ACHN (cell line): ENCODE measurements at places on chromosomes 3 and 15.

- DNase-seq = no peak
Observed at GRCh38 chr3:178680037-178680436, 143.8 kb downstream of the KCNMB2 start.

DNA sequence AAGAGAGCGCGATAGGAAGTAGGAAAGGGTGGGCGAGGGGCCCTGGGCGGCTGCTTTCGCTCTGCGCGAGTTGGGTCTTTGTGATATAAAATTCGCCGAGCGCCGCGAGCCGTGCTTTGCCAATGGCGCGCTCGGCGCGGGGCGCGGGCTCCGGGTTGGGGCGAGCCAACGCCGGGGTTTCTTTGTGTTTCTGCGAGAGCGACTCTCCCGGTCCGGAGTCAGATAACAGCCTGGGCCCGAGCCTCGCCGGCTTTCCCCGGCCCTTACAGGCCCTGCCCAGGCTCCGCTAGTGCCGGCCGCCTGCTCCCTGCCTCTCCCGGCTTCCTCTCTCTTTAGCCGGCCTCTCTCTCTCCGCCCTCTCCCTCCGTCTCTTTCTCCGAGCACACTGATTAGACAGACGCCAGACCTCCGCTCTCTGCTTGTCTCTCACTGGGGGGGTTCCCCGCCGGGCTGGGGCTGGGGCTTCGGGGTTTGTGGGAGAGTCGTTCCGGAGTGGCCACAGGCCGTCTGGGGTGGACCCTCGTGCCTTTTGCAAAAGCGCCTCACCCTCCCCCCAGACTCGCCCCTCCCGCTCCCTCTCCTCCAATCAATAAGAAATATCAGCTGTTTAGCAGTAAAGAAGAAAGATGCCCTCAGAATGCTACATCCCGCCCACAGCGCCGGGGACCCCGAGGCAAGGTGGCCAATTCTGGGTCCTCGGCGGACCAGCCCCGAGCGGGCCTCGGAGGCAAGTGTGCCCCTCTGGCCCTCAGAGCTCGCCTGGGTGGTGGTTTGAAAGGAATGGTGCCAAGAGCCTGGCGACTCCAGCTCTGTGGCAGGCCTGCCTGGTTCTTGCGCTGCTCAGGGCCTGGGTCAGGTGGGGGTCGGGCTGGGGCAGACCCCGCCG lies 2.9 kb downstream of the NR2F2 start:
- peak; percentile 8 for DNase-seq

- no peak for DNase-seq
Observed at GRCh38 chr3:126354776-126355175, 2.4 kb downstream of the KLF15 start.

- peak; percentile 40 for DNase-seq
Observed at GRCh38 chr3:75192146-75192616, 471.9 kb upstream of the FRG2C start.

- no peak for DNase-seq
Observed at GRCh38 chr3:127800508-127800907, 21.8 kb downstream of the MGLL start.

- DNase-seq = no peak
Observed at GRCh38 chr15:60758961-60759729, 280.2 kb upstream of the ICE2 start.

DNA sequence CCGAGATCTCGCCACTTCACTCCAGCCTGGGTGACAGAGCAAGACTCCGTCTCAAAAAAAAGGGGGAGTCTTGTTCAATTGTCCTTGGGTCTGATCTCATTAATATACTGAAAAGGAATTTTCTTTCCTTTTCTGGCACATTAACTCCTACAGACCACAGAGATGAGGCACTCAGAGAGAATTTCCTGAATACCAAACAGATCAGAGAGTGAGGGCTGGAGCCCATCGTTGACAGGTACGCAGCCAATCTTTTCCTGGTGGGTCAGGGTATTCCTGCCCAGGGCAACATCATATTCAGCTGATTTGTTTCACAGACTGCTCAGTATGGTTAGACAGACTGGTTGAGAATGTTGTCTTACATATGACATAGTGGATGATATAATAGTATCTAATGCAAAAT lies 82.8 kb upstream of the TNFSF10 start:
- peak; percentile 90 for DNase-seq

- DNase-seq = no peak
Observed at GRCh38 chr3:154931484-154931883, 148.6 kb upstream of the MME start.

GRCh38 chr15:66858423-66859207 lies 156.6 kb downstream of the SMAD6 start:
- DNase-seq = no peak

DNA sequence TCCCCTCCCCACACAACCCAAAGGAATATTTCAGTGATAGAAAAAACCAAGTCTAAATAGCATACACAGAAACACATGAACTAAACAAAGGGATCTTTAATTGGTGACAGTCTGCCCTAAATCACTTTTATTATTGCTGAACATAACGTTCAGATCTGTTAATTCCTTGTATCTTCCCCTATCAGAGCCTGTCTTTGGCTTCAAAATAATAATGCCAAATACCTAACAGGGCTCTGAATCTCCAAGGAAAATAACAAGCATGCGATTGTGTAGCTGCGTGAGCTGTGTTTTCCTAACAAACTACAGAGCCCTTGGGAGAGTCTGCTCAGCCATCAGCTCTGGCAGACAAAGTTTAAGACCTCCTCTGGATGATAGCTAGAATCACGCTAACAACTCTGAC lies 1010.1 kb downstream of the ROBO1 start:
- DNase-seq = no peak

GRCh38 chr15:70427167-70428120 lies 329.7 kb upstream of the TLE3 start:
- no peak for DNase-seq

- DNase-seq = peak; percentile 27
Observed at GRCh38 chr15:69478259-69478781, 25.7 kb downstream of the RPLP1 start.

DNA sequence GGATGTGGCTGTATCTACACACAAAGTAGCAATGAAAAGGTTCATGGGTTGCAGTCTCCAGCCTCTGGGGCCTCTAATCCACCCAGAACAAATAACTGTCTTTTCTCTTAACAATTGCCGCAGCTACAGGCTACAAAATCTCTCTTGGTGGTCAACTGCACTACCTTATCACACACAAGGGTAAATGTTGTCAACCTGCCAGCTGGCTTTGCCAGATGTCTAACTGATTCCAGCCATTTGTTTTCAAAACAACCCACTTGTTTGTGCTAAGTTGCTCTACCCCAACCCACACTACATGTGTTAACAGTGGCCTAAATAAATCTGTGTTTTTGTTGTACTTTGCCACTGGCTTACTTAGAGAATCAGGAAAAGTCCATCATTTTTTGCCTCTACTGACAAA lies 447.3 kb downstream of the TAFA4 start:
- DNase-seq = no peak

DNA sequence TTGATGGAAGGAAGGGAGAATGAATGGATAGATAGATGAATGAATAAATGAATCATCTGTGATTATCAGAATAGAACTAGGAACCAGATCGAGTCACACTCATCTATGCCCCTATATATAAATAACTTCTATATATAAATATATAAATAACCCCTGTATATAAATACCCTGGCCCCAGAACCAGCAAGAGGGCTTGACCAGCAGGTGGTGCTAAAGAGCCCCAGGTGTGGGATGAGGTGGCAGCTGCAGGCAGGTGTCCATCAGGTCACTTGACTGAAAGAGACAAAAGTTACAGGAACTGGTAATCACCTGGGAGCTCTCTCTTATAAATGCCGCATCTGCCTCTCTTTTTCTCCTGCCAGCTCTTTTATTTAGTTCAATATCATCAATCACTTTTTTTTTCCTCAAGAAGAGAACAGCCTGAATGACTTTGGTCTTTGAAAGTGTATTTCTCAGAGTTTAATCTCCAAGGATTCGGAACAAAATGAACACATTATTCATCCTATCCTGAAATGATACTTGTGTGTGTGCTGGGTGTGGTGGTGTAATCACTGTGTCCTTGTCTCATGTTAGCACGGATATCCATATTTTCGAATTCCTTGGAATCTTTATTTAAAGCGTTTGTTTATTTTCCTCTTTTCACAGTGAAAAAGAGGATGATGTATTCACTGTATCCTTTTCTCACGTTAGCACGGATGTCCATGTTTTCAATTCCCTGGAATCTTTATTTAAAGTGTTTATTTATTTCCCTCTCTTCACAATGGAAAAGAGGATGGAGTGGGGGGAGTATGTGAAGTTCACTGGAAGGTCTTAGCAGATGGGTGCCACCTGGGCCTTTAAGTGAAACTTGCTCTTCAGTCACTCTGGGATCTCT lies 35.4 kb upstream of the ATG7 start:
- DNase-seq = peak; percentile 56

DNA sequence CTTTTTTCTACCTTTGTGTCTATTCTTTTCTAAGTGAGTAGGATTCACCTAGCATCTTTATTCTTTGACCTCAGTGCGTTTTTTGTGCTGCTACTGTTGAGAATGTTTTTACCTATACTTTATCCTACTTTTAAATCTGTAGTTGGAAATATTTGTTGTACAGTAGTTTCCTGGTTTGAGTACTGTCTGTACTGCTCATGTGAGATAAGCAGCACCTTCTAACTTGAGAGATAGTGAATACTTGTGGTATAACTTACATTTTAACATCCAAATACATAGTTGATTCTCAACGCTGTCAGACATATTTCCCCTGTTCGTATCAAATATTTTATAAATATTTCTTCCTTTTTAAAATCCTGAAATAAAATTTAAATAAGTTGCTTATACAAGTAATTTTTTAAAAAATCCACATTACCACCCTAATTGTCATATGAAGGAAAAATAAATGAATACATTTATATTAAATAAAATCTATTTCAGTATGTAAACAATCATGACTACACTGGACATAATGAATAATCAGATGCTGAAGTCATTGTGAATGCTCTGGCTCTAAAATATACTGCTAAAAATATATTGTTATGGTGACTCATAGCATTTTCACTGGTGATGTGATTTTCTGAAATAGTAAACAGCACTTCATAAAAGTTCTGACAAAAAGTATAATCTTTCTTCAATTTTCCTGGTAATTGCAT lies 17.4 kb downstream of the ATP11B start:
- DNase-seq = no peak

- no peak for DNase-seq
Observed at GRCh38 chr15:55230953-55231352, 34.2 kb upstream of the RSL24D1 start.

GRCh38 chr15:52663536-52664294 lies 15.5 kb downstream of the ATOSA start:
- no peak for DNase-seq

GRCh38 chr15:70025413-70026296 lies 72.1 kb downstream of the TLE3 start:
- no peak for DNase-seq

DNA sequence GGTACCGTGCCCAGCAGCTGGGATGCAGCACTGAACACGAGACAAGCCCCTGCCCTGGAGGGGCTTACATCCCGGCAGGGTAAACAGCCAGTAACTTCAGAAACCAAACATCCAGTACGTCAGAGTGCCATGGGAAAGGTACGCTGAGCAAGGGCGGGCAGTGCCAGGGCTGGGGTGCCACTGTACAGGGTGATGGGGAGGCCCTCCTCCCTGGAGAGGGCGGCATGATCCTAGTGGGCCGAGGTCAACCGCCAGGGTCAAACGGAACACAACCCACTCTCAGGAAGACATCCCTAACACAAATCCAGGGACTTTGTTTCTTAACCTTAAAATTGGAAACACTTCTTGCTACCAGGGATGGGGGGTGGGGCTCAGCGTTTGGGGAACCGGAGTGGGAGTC lies 16.0 kb upstream of the ANPEP start:
- DNase-seq = no peak

- DNase-seq = no peak
Observed at GRCh38 chr3:3189961-3190360, 10.5 kb upstream of the CRBN start.

DNA sequence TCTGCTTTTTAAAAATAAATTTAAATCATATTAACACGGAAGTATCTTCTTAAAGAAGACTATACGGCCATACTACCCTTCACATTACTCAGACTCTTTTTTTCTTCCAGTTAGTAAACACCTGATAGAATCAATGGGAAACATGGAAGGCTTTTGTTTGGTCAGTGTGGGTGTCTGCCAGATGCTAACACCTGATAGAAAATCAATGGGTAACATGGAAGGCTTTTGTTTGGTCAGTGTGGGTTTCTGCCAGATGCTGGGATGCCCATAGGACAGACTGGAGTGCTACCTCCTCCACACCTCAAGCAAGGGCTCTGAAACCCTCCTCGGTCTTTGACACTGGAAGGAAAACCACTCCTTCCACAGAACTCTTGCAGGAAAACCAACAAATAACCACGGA lies 29.2 kb downstream of the HACL1 start:
- no peak for DNase-seq

GRCh38 chr15:64562003-64562640 lies 101.7 kb downstream of the ZNF609 start:
- no peak for DNase-seq

- peak; percentile 57 for DNase-seq
Observed at GRCh38 chr3:129942296-129942695, 32.2 kb upstream of the TRH start.

- DNase-seq = no peak
Observed at GRCh38 chr3:170493712-170494182, 75.1 kb downstream of the CLDN11 start.

DNA sequence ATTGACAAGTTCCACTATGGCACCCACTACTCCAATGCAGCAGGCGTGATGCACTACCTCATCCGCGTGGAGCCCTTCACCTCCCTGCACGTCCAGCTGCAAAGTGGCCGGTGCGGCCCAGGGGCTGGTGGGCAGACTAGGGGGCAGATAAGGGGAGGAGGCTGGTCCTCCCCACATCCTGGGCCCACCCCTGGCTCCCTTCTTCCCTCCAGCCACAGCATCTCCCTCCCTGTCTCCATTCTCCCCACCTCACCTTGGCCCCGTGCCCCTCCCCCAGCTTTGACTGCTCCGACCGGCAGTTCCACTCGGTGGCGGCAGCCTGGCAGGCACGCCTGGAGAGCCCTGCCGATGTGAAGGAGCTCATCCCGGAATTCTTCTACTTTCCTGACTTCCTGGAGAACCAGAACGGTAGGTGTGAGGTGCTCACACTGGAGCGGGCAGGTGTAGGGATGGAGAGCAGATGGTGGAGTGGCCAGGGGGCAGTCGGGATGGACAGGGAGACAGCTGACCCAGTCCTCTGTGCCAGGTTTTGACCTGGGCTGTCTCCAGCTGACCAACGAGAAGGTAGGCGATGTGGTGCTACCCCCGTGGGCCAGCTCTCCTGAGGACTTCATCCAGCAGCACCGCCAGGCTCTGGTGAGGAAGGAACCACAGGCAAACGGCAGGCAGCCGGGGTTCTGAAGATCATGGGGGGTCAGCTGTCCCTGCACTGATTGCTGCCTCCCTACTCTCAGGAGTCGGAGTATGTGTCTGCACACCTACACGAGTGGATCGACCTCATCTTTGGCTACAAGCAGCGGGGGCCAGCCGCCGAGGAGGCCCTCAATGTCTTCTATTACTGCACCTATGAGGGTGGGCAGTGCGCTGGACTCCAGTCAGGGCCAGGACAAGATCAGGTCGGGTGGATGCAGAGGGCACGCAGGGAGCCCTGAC lies 26.0 kb downstream of the NBEAL2 start:
- no peak for DNase-seq

- no peak for DNase-seq
Observed at GRCh38 chr3:185572183-185572582, 13.9 kb upstream of the SENP2 start.

- DNase-seq = peak; percentile 73
Observed at GRCh38 chr15:71136159-71136783, 21.0 kb downstream of the THSD4 start.

GRCh38 chr3:159789017-159789416 lies 199.6 kb upstream of the IL12A start:
- DNase-seq = no peak

- no peak for DNase-seq
Observed at GRCh38 chr3:68378631-68379030, 553.7 kb downstream of the TAFA4 start.
